Glomerular endothelial cell (primary cell): ENCODE measurements at places on chromosomes 5 and 9.

- no peak for DNase-seq
Observed at GRCh38 chr5:102691434-102691833, 63.7 kb upstream of the PAM start.

DNA sequence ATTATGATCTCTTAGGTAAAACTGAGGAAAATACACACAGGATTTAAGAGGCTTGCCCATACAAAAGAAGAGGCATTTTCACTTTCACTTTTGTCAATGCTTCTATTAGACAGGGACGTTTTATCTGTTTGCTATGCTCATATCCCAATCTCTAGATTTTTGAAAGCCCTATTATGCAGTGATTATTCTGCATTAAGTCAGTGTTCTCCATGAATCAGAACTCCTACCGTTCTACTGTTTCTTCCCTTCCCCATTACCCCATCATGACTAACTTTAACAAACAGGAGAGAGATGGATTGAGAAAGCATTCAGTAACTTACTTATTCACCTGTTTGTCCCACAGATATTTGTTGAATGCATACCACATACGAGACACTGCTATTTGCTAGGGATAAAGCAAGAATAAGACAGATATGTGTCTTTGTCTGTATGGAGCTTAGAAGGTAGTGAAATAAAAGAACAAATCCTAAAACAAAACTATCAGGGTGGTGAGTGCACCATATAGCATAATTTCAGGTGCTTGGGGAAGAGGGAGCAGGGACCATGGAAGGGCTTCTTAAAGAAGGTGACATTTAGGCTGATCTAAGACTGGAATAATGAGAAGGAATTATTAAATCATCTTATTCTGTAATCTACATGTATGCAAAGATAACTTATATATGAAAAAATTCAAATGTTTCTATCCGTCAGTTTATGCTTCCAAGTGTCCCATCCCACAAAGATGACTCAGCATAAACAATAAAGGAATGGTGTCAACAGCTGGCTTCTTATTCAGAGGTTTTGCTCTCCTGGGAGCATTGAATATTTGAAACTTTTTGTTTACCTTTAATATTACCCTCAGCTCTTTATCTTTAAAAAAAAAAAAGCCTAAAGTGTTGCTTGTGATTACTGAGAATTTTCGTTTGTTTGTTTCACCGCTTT, 328.1 kb downstream of the HINT1 start:
- no peak for DNase-seq

GRCh38 chr9:27495480-27496134, 28.5 kb upstream of the IFNK start:
- no peak for DNase-seq

GRCh38 chr5:163496286-163496685, 9.1 kb upstream of the MAT2B start:
- DNase-seq, result no peak

DNA sequence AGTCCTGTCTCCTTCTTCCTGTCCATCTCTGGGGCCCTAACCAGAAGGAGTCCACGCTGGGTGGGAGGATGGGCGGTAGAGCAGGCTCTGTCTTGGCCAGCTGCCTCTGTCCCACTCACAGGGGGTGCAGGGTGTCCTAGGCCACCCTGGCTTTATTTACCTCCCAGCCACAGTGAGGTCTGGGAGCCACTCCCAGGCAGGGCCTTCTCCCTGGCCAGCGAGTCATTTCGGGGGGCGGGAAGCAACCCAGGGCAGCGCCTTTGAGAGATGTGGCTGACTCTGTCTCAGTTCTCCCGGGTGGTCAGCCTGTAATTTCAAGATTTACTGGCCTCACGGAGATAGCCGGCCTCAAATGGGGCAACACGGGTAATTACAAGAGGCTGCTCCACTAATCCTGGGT, 67.4 kb upstream of the PTCH1 start:
- DNase-seq, result no peak

- DNase-seq, result no peak
Observed at GRCh38 chr5:90265545-90265857, 144.1 kb downstream of the CETN3 start.

DNA sequence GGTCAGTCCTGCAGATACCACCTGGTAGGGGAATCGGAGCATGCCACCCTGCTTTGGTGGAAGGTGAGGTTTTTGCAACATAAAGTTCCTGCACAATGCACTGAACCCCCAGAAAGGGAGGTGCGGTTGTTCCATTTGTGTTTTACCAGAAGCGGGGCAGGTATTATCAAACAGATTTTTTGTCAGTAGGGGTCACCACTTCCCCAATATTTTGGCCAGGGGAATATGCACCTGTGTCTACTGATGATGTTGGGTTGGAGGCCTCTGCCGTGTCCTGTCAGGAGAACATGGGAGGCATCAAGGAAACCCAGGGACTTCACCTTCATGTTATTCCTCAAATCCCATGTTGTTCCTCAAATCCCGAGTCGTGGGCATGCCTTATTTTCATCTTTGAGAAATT, 438.7 kb downstream of the NTRK2 start:
- DNase-seq, result no peak

DNA sequence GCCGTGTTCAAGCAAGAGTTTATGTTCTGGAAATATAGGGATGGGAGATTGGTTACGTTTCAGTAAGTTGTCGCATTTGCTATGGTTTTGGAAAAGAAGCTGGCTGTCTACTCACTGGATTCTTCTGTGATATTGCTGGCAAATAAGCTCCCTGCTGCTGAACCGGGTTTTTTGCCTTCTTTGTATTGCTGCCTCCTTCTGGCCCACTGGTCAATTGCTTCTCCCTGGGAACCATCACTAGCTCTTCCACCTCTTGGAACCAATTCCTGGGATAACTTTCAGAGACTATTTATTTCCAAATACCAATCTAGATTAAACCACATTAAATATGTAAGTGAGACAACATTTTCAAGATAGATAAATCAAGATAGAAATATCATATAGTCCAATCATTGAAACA, 43.0 kb downstream of the NUDT12 start:
- no peak for DNase-seq

DNA sequence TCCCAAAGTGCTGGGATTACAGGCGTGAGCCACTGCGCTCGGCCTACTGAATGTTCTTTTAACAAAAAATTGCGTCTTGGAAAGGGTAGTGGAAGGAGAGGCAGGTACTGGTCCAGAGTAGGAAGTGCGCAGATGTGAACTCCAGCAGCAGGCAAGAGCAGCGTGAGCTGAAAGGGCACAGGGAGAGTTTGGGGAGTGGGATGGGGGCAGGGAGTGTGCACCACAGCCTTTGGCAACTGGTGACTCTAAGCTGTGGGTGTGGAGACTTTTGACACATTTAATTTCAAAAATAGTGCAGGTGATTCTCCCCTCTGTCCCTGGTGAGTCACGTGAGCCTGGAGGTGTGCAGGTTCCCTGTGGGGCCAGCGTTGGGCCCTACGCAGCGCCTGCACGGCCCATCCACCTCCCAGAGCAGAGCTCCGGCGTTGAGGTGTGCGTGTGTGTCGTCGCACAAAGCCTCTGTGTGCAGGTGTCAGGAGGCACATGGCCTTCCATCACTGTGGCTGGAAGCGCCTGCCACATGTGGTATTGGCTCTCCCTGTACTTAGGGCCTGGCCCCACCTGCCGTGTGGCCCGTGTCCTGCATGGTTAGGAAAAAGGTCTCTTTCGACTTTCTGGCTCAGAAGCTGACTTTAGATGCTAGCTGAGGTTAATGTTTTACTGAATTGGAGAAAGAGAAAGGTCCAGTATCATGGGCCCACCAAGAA, 11.5 kb downstream of the SQSTM1 start:
- no peak for DNase-seq

- DNase-seq, result no peak
Observed at GRCh38 chr9:79731171-79731890, 159.6 kb downstream of the TLE4 start.

DNA sequence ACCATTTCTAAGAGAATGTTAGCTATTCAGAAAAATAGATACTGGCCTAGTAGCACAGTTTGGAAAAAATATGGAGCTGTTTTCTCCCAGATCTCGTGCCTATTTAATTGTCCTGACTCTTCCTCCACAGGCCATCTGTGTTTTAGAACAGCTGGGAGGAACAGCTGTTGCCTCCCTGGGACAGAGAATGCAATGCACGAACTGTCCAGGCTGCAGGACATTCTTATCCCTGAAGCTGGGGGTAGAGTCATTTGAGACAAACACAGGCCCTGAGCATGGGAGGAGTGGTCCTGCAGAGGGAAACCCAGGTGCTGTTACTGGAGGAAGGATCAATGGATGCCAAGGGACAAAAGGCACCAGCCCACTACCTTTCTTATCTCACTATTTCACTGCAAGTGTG, 20.9 kb upstream of the SPARC start:
- DNase-seq, result no peak

DNA sequence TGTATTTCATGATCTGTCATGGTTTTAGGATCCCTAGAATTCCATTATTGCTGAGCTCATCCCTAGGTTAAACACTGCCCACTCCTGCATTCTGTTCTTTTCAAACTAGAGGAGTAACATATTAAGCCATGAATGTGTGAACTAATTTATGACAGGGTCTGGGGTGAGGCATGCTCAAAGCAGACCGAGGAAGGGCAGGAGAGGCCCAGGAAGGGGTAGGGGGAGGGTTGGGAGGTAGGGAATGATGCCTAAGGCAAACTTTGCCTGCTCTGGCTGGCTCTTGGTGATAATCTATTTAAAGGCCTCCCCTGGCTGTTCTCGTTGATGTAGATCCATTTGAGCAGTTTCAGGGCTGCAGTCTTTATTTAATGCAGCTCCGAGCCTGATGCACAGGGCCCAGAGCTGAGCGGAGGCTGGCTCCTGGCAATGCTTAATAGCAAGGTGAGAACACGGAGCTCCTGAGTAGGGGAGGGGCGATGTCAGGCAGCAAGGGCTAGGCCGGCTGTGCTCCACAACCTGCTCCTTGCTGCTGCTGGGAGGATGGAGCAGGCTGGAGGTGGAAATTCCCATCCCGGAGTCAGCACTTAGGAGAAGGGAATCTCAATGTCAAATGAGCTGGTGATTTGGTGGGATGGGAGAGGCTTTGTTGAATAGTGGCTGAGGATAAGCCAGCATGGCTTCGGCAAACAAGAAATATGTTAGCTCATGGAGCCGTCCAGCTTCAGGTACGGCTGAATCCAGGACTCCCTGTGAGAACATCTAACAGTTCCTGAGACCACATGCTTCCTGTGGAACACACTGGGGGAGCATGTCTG, 73.2 kb upstream of the UNC5A start:
- no peak for DNase-seq

DNA sequence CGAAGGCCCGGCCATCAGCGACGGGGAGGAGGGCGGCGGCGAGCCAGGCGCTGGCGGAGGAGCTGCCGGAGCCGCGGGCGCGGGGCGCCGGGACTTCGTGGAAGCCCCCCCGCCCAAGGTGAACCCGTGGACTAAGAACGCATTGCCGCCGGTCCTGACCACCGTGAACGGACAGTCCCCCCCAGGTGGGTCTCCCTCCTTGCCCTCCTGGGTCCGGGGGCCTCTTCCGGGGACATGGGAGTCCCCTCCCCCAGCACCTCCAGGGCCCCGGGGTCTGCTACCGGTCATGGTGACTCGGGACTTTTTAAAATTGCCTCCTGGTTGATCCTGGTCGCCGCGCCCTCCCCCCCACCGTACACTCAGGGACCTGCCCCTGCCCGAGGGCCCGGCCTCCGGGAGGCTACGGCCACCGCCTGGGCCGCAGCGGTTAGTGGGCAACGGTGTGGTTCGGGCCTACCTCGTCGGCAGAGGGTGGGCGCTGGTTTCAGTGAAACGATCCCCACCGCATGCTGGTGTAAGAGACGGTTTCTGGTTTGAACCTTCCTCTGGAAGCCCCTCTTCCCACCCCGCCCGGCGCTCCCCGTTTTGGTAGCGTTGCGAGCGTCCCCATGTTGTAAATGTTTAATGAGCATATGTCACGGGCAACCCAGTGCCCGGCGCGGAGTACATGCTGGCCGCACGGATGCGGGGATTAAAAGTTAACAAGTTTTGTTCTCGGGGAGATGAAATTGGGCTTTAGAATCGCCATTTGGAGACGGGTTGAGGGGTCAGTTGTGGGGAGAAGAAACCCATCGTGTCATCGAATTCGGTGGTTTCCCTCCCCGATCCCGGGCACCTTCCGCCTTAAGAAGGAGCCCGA, 1.1 kb downstream of the LARP1 start:
- DNase-seq, result no peak

- no peak for DNase-seq
Observed at GRCh38 chr9:133250741-133251170, 24.2 kb downstream of the ABO start.

DNA sequence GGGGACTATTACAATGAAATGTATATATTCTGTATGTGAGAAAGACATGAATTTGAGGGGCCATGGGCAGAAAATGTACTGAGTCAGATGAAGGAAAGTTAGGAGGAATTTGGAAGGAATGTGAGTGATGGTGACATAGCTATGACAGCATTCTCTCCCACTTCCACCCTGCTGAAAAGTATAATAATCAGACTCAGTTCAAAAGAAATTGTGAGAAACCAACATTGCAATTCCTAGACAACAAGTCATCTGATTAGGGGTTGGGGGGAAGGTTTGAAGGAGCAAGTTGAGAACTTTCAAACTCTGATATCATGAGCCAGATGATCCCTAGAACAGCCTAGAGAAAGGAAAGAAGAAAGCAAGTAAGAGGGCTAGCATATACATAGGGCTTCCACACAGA, 370.6 kb downstream of the DMRTA1 start:
- no peak for DNase-seq

DNA sequence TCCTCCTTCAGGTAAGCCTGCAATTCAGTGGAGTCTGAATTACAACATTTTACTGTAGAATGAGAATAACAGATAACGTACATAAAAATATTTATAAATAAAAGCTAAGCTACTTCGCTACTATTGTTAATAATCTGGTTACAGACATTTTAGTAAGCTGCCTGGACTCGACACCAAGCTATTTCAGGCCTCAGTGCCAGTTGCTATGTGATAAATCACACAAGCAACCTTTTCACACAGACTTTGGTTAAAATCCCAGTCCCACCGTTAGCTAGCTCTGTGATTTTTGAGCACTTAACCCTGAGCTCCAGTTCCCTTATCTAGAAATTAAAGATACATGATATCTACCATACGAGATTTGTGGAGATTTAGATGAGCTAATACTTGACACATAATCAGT, 99.9 kb downstream of the RFK start:
- no peak for DNase-seq

- no peak for DNase-seq
Observed at GRCh38 chr5:89241186-89241585, 358.2 kb upstream of the MEF2C start.

GRCh38 chr5:125402787-125403186, 656.3 kb upstream of the ZNF608 start:
- DNase-seq, result no peak

- DNase-seq, result no peak
Observed at GRCh38 chr5:169161022-169161680, 139.8 kb downstream of the SLIT3 start.

GRCh38 chr5:153571162-153571561, 80.7 kb downstream of the GRIA1 start:
- DNase-seq, result no peak
